Temporal lobe (tissue), 4 donors: ENCODE measurements at places on chromosomes 5 and 9. TPM values are rescaled to one million over a fixed set of nuclear protein-coding genes. Genes with fewer than 3 reads are reported as not detected.

The DMRT3 gene
- not detected for total RNA-seq

The MACIR gene
- total RNA-seq: 28.5 TPM

The ROR2 gene
- 0.74 TPM for total RNA-seq

The SPOCK1 gene
- total RNA-seq: 93.4 TPM

The FAM151B gene
- total RNA-seq: 19.2 TPM

The ENTPD2 gene
- total RNA-seq: 0.25 TPM
